ENCODE measurements at places on chromosomes 5 and 9. TPM values are rescaled to one million over a fixed set of nuclear protein-coding genes. Genes with fewer than 3 reads are reported as not detected.
A peak's percentile ranks its signal among the peaks of the same experiment; 100 is the strongest.

GRCh38 chr5:89338935-89339334, 456.0 kb upstream of the MEF2C start:
- H3K4me1 ChIP-seq, result no peaks in the 10 kb centered on the region
- H3K27ac ChIP-seq, result no peak overlapping the region
- no peak overlapping the region for H3K4me3 ChIP-seq
- H3K36me3 ChIP-seq, result no peaks in the 10 kb centered on the region
- no peak for DNase-seq
- no peaks in the 10 kb centered on the region for H3K27me3 ChIP-seq

GRCh38 chr5:35938568-35939227, at the start of gene CAPSL:
Gene CAPSL, minus strand, starts transcription at chr5:35938622. Its CDS starts 17,502 bp downstream, at chr5:35921120.
- no peaks in the 10 kb centered on the region for H3K4me1 ChIP-seq
- H3K27me3 ChIP-seq, result no peaks in the 10 kb centered on the region
- peak; percentile 81 for DNase-seq
- no peak within 1 kb of the TSS for H3K27ac ChIP-seq
- H3K36me3 ChIP-seq, result no peaks in the 10 kb centered on the region
- H3K4me3 ChIP-seq, result no peak within 1 kb of the TSS

DNA sequence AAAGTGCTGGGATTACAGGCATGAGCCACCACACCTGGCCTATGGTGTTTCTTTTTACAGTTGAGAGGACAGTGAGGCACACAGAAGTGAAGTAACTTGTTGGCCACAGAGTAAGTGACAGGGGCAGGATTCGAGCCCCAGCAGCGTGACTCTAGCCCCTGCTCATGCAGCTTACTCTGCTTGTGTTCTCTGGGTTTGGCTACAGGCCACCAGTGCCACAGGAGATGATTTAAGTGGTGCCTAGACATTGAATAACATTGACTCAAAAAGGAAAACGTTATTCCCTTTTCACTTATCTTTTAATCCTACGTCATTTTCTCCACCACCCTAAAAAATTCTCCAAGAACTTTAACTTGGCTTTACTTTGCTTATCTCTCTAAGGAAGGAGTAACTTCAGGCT, 61.4 kb downstream of the SNX24 start:
- H3K36me3 ChIP-seq, result no peaks in the 10 kb centered on the region
- H3K4me1 ChIP-seq, result no peaks in the 10 kb centered on the region

The FAF2 gene
- polyA plus RNA-seq, result 15.5 TPM

The C5orf63 gene
- polyA plus RNA-seq, result 2.9 TPM

DNA sequence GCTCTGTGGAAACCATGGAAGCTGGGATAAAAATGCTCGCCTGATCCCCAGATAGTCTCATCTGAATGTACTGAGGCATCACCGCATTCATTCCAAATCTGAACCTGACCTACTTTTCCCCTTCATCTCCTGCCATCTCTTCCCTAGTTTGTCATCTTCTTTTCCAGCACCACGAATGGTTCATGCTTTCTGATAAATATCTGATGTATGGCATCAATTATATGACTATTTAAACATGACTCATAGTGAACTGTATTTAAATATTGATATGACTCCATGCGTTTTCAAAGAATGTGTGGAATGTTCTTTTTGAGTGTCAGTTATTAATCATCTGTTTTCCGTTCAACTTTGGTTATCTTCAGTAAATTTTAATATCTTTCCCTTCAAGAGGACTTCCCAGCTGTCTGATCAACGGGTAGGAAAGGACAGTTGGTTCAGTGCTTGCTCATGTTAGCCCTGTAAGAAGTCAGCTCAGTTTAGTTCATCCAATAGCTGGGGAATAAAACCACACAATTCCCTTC, 21.1 kb downstream of the BASP1 start:
- no peak for DNase-seq
- no peak overlapping the region for H3K27ac ChIP-seq
- H3K4me3 ChIP-seq, result no peak overlapping the region
- no peaks in the 10 kb centered on the region for H3K4me1 ChIP-seq
- H3K36me3 ChIP-seq, result no peaks in the 10 kb centered on the region

- DNase-seq, result no peak
- no peaks in the 10 kb centered on the region for H3K27me3 ChIP-seq
- H3K4me3 ChIP-seq, result no peak overlapping the region
- H3K36me3 ChIP-seq, result no peaks in the 10 kb centered on the region
These were observed 229.8 kb downstream of the TLE1 start for GRCh38 chr9:81459591-81459990.

DNA sequence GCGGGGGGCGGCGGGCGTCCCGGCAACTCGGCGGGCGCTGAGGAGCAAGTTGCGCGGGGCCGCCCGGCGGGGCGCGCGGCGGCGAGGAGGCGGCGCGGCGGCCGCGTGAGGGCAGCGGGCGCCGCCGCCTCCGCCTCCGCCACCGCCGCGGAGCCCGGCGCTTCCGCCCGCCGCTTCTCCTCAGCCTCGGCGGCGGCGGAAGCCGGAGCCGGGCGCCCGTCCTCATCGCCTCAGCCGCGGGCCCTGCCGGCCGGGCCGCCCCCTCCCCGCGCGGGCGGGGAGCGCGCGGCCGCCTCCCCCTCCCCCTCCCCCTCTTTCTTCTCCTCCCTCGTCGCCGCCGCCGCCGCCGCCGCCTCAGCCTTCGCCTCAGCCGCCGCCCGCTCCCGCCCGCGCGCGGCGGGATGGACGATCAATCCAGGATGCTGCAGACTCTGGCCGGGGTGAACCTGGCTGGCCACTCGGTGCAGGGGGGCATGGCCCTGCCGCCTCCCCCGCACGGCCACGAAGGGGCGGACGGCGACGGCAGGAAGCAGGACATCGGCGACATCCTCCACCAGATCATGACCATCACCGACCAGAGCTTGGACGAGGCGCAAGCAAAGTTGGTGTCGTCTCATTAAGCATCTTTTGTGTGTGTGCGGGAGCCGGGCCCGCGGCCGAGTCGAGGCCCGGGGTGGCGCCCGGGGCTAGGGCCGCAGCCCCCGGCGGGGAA, at the start of gene PBX3:
TSS of gene PBX3 (plus strand) at position 321 of the 712 bp plus-strand sequence.
- H3K4me1 ChIP-seq, result no peaks in the 10 kb centered on the region
- no peaks in the 10 kb centered on the region for H3K36me3 ChIP-seq
- H3K27ac ChIP-seq, result peak within 1 kb of the TSS; percentile 68
- DNase-seq, result peak; percentile 68
- no peaks in the 10 kb centered on the region for H3K27me3 ChIP-seq

- no peaks in the 10 kb centered on the region for H3K4me1 ChIP-seq
- H3K27ac ChIP-seq, result peak overlapping the region; percentile 17
- no peak overlapping the region for H3K4me3 ChIP-seq
- H3K36me3 ChIP-seq, result no peaks in the 10 kb centered on the region
These were observed 130.6 kb downstream of the RXRA start for GRCh38 chr9:134456756-134457305.

The CEP78 gene
- 5.2 TPM for polyA plus RNA-seq

- no peaks in the 10 kb centered on the region for H3K4me1 ChIP-seq
- no peaks in the 10 kb centered on the region for H3K36me3 ChIP-seq
- H3K27ac ChIP-seq, result no peak overlapping the region
- H3K4me3 ChIP-seq, result no peak overlapping the region
These were observed 339.3 kb upstream of the NUDT12 start for GRCh38 chr5:103901885-103902284.

- no peaks in the 10 kb centered on the region for H3K36me3 ChIP-seq
- DNase-seq, result no peak
- H3K27me3 ChIP-seq, result no peaks in the 10 kb centered on the region
- no peak overlapping the region for H3K4me3 ChIP-seq
- H3K27ac ChIP-seq, result no peak overlapping the region
These were observed 7.2 kb downstream of the ADAMTS2 start for GRCh38 chr5:179337796-179338676.

The CCNI2 gene
- polyA plus RNA-seq, result 1.8 TPM

DNA sequence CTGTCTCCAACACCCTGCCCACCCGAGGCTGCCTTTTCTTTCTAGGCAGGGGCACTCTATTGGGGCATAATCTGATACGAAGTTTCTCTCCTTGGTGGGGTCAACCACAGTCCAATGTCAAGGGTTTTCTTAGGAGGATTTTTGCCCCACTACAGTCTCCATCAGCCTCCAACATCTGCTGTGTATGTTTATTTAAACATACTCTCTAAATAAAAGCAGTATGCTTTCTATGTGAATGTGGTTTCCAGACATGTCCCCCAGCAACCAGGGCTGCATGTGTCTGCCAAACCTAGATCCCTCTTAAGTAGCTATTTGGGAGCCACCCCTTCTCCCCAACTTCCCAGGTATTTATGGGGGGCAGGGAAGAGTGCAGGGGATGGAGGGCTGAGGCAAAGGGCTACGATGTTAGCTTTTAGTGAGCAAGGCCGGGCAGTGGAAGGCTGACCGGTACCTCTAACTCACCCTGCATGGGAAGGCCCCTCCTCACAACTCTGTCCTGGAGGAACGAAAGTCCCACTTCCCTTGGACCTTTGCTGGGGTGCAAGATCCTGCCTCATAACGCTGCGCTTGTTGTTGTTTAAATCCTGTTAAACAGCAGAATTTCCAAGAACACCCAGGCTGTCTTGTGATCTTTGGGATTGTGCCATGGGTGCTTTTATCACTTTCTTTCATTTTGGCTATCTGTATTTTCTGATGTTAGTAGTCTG, 75.4 kb downstream of the NREP start:
- H3K36me3 ChIP-seq, result no peaks in the 10 kb centered on the region
- H3K4me3 ChIP-seq, result no peak overlapping the region
- no peak for DNase-seq
- no peaks in the 10 kb centered on the region for H3K27me3 ChIP-seq
- H3K4me1 ChIP-seq, result no peaks in the 10 kb centered on the region

The GPR107 gene
- polyA plus RNA-seq, result 5.1 TPM

- no peaks in the 10 kb centered on the region for H3K36me3 ChIP-seq
- no peaks in the 10 kb centered on the region for H3K4me1 ChIP-seq
- no peak overlapping the region for H3K27ac ChIP-seq
- no peak overlapping the region for H3K4me3 ChIP-seq
- no peaks in the 10 kb centered on the region for H3K27me3 ChIP-seq
These were observed 55.9 kb upstream of the SLCO6A1 start for GRCh38 chr5:102554728-102555127.

- H3K4me1 ChIP-seq, result no peaks in the 10 kb centered on the region
- no peak overlapping the region for H3K4me3 ChIP-seq
- peak; percentile 78 for DNase-seq
- no peaks in the 10 kb centered on the region for H3K36me3 ChIP-seq
- H3K27me3 ChIP-seq, result no peaks in the 10 kb centered on the region
These were observed 82.7 kb downstream of the C9orf152 start for GRCh38 chr9:110125207-110125751.

- H3K4me1 ChIP-seq, result no peaks in the 10 kb centered on the region
- H3K27me3 ChIP-seq, result no peaks in the 10 kb centered on the region
- no peak for DNase-seq
- H3K36me3 ChIP-seq, result no peaks in the 10 kb centered on the region
These were observed 53.7 kb downstream of the MAPKAP1 start for GRCh38 chr9:125653325-125653724.

DNA sequence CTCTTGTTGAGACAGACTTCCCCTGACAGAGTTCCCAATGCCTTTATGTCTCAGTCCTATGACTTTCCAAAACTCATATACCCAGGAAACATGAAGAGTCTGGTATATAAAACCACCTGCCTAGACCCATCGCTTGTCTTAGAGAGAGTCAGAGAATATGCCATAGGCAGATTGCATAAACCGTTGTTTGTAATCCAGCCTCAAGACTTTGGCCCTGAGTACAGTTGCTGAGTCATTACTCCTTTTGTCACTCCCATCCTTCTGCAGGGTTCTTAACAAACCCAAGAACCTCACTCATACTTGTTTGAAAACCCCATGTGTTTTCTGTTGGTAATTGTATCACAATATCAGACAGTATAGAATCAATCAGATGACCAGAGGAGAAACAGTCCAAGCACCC, 616.3 kb downstream of the SLCO4C1 start:
- DNase-seq, result no peak
- no peak overlapping the region for H3K27ac ChIP-seq
- H3K4me3 ChIP-seq, result no peak overlapping the region
- H3K4me1 ChIP-seq, result no peaks in the 10 kb centered on the region

The FAM78A gene
- 0.45 TPM for polyA plus RNA-seq

DNA sequence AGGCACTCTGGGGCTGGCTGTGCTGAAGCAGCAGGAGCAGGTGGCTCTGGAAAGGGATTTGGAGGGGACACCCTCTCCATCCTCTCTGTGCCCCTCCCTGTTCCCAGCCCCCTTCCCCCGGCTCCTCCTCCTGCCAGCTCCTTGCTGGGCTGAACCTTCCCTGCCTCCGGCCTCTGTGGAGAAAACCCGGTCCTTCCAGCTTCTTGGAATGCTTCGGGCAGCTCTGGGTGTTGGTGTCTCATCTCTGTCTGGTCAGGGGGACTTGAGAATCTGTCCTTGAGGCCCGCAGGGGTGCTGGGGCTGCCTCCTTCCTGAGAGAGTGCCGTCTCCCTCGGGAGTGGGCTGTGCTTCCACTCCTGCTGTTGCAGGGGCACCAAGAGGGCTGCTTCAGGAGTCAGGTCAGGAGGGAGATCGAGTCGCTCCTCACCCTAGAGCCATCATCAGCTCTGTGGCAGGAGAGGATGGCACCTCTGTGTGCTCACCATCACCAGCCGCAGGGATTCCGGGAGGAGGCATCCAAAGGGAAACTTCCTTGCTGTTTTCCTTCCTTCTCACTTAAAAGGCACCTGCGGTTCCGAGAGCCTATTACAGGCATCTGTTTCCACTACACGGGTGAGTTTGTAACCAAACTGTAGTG, 30.6 kb downstream of the NDUFS6 start:
- DNase-seq, result no peak
- no peak overlapping the region for H3K4me3 ChIP-seq
- H3K27me3 ChIP-seq, result no peaks in the 10 kb centered on the region
- no peaks in the 10 kb centered on the region for H3K4me1 ChIP-seq
- H3K36me3 ChIP-seq, result no peaks in the 10 kb centered on the region
- no peak overlapping the region for H3K27ac ChIP-seq

DNA sequence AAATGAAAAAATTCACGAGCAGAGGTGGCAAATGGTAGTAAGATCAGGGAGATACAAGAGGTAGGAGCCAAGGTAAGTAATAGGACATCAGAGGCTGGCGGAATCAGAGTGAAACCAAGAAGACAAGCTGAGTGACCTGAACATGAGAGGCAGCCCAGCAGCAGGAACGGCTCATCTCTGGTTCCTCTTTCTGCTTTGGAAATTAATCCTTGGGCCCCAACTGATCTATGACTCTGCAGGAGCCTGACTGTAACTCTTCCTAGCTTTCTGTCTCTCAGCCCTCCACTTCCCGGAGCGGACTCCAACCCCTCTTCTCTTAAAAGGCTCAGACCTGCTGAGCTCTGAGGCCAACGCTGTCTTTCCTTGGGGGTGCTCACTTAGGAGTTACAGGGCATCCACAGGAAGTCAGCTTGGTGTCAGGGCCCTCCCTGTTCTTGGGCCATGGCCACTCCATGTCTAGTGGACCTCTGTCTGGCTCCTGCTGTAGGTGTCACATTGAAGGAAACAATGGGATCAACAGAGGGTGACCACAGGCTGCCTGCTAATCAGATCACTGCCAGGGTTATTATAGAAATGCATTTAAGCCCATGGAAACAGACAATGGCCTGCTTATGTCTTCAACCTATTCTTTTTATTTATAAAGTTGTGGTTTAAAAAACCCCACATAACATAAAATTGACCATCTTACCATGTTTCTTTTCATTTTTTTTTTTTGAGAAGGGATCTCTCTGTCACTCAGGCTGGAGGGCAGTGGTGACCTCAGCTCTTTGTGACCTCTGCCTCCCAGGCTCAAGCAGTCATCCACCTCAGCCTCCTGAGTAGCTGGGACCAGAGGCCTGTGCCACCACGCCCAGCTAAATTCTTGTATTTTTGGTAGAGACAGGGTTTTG, 22.5 kb upstream of the SHB start:
- no peaks in the 10 kb centered on the region for H3K36me3 ChIP-seq
- no peaks in the 10 kb centered on the region for H3K27me3 ChIP-seq
- no peak overlapping the region for H3K27ac ChIP-seq
- no peak for DNase-seq

GRCh38 chr9:75487856-75488718, 399.8 kb downstream of the OSTF1 start:
- no peaks in the 10 kb centered on the region for H3K36me3 ChIP-seq
- no peaks in the 10 kb centered on the region for H3K4me1 ChIP-seq
- no peak for DNase-seq
- no peak overlapping the region for H3K27ac ChIP-seq
- H3K27me3 ChIP-seq, result no peaks in the 10 kb centered on the region

All from pancreas (tissue), 10 donors.